Activated effector memory CD4-positive, alpha-beta T cell treated with anti-CD3 and anti-CD28 coated beads, Interleukin-2, amount 50 U/mL, for 16 hours (primary cell): ENCODE measurements at places on chromosomes 6 and 20.

DNA sequence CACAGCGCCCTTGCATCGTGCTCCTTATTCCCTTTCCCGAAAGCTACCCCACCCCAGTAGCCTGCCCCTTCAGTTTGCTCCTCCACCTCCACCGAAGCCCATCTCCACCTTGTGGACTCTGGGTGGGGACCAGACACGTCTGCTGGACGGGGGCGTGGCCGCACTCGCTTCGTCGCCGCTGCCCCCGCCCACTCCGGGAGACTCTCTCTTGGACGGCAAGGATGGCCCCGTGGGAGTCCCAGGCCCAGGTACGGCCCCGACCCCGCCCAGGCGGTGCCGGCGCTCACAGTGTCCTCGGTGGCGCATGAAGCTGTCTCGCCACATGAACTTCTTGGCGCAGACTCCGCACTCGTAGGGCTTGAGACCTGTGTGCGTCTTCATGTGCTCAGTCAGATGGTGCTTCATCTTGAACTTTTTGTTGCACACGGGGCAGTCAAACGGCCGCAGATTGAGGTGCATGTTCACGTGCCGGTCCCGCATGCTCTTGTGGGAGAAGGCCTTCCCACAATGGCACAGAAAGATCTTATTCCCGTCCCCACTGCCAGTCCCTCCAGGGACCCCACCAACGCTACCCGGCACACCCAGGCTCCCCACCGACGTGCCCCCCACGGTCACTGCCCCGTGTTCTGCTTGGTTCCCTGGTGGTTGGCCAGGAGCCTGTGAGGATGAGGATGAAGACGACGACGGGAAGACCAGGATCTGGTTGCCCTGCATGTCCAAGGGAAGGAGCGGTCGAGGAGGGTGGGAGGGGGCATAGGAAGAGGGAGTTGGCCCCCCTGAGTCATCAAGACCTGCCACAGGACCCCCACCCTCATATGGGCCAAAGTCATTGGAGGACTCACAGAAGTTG is 1.3 kb upstream of the TAPBP start:
- DNase-seq = peak; percentile 71

GRCh38 chr20:46635514-46636136 is 15.6 kb downstream of the SLC13A3 start:
- DNase-seq = no peak

- peak; percentile 72 for DNase-seq
Measured at GRCh38 chr6:33205191-33206026, 954 bp downstream of the HSD17B8 start.

DNA sequence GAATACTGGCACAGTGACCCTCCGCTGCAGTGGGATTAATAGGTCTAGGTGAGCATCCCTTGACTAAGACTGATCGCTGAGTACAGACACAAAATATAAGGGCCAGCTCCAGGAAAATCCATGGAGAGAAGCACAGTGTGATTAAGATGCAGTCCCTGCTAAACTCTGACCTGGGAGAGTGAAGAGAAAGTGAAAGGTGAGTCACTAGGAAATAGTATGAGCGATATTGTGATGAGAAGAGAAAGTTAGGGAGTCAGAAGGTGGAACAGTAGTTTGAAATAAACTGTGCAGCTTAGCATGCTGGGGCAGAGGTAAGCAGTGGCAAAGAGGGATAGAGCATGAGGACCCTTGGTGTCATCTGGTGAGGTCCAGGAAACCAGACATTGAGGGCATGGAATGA is 278.6 kb upstream of the MAP3K7 start:
- no peak for DNase-seq

DNA sequence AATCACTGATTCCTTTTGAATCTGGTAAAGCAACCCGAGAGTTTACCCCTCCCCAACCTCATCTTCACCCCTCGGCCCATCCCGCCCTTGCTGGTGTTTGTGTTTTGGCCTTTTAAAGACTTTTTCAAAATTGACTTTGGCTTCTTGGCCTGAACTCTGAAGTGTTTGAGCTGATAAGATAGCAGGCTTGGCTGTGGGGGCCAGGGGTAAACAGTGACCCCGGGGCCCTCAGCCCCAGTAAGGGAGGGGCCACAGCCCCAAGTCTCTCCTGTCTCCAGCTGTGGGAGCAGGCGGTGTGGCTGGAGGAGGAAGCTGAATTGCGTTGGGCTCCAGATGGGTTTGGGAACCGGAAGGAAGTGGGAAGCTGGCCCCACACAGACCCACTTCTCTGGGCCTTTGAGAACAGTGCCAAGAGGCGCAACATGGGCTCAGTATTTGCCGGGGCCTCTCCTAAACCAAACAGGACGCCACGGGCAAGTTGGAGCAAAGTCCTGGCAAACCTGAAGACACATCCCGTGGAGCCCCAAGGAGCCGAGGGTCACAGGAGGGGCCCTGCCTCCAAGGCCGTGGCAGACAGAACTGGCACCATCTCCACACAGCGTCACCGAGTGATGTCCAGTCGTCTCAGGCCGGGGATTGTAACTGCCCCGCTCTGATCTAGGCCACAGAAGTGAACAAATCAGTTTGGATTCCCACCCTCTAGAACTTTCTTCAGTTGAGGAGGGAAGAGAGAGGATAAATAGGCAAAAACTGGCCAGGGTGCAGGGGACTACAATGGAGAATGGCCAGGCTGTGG is 54.3 kb upstream of the PTPN1 start:
- DNase-seq = no peak

- no peak for DNase-seq
Measured at GRCh38 chr6:166815629-166816028, 140.7 kb downstream of the RNASET2 start.

- no peak for DNase-seq
Measured at GRCh38 chr20:1320902-1321653, 7.9 kb downstream of the SDCBP2 start.

DNA sequence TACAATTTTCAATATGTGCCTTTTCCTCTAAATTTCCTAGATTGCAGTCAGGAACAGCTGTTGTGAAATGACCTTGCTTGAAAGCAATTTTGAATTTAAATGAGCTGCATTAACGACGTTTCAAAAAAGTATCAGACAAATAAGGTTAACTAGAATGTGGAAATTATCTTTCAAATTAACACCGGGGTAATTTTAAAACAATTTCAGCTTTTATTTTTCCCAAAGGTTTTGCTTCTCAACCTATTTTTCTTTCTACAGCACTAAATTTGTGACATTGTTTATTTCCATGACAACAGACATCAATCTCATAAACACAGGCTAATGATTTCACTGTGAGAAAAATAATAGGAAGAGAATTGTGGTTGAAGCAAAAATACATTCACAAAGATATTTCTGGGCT is 38.5 kb downstream of the COL12A1 start:
- DNase-seq = no peak

DNA sequence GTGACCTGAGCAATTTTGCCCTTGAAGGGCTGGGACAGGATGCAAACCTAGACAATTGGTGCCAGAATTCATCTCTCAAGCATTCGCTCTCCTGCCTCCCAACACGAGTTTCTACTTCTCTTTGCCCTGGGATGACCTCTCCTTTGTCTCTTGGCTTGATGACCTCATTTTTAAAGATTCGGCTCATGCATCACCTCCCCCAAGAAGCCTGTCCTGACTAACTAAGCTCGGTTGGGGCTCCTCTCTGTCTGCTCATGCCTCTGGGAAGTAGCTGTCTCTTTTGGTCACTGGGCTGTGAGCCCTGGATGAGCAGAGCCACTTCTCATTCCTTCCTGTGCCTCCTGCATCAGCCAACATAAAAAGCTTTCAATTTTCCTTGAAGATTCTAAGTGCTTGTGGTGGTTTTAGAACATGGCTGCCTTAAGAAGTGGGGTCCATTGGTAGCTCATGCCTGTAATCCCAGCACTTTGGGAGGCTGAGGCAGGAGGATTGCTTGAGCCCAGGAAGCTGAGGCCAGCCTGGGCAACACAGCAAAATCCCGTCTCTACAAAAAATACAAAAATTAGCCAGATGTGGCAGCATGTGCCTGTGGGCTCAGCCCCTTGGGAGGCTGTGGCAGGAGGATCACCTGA is 11.1 kb upstream of the TCF15 start:
- no peak for DNase-seq

DNA sequence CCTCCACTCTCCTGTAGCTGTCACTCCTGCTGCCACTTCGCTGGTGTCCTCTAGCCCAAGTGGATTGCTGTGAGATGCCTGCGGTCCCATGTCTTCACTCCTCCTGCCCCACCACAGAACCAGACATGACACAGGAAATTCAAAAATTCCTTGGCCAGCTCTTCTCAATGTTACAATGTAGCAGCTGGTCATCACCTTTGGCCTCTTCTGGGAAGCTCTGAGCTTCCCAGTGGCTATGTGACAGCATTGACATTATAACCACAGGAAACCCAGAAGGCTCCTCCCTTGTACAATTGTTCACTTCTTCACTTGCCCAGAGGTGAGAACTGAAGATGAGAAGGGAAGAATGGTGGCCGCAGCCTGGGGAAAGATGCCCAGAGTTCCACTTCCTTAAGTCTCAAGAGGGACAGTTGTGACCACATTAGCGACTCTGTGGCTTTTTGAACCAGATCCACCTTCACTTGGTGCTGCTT is 76.1 kb upstream of the NAA20 start:
- DNase-seq = no peak

DNA sequence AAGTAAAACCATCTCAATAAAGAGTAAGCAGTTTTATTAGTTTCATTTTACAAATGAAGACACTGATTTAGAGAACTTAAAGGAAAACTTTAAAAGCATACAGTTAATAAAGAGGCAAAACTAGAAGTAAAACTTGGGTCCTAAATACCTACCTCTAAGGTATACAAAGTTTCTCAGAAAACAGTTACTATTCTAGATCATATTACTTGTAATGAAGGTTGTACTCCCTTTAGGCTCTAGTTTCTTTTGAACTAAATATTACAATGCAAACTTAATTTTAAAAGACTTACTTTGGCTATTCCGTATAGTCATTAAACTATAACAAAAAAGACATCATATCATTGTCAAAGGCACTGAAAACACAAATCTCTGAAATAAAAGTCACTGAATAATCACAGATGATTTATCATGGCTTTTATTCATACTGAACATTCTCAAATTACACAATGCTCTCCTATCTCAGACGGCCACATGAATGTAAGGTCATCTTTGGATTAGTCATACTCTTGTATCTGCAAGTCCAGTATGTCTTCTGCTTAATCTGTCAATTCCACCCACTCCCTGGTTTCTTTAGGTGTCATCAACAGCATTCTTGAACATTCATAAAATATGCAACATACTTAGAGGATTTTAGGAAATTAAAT is 361.6 kb upstream of the RUNX2 start:
- DNase-seq = no peak

DNA sequence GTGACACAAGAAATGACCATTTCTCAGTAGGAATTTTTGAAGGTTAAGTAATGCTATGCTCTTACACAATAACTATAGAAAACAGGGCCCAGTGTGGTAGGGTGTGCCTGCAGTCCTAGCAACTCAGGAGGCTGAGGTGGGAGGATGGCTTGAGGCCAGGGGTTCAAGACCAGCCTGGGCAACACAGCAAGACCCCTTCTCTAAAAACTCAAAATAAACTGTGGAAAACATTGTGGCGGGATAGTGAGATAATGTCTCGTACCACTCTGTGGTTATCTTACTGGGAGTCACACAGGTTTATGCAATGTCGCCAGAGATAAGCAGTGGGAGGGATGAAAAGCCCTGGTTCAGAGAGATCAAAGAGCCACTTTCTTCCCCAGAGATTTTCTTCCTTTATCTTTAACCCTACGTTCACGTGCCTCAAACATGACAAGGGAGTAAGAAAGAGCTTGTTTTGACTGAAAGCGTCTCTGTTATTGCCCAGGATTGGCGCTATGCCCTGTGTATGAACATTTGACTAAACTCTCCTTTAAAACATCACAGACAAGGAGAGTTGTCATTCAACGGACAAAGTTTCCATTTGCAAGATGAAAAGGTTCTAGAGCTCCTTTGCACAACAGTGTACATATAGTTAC is 13.9 kb downstream of the GCM1 start:
- DNase-seq = no peak

- DNase-seq = peak; percentile 86
Measured at GRCh38 chr6:43723737-43724295, 36.2 kb upstream of the MRPS18A start.

DNA sequence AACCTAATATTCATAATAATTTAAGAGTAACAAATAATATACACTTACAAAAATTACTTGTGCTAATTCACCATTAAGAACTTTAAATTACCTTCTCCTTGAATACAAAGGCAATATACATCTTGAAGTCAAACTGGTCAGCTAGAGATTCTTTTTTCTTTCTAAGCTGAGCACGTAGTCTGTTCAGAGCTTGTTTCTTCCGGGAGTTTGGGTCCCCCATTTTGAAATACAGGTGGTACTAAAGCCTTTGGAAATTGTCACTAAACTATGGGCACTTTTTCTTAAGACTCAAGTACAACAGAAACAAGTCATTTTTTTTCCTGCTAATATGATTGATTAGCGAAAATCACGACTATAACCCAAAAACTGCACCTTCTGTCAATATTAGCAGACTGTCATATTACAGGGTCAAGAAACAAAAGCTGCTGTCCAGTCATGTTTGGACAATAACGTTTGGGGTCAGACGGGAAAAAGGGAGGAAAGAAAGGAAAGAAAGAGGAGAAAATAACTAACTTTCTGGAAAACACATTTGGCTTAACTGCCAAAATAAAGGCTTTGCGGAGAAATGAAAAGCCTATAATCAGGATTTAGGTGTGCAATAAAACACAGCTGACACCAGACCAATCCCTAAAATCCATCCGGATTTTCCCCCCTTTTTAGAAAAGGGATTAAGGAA is 367 bp downstream of the C6orf62 start:
- DNase-seq = no peak

GRCh38 chr20:53677447-53678314 is 84.0 kb upstream of the ZNF217 start:
- no peak for DNase-seq

DNA sequence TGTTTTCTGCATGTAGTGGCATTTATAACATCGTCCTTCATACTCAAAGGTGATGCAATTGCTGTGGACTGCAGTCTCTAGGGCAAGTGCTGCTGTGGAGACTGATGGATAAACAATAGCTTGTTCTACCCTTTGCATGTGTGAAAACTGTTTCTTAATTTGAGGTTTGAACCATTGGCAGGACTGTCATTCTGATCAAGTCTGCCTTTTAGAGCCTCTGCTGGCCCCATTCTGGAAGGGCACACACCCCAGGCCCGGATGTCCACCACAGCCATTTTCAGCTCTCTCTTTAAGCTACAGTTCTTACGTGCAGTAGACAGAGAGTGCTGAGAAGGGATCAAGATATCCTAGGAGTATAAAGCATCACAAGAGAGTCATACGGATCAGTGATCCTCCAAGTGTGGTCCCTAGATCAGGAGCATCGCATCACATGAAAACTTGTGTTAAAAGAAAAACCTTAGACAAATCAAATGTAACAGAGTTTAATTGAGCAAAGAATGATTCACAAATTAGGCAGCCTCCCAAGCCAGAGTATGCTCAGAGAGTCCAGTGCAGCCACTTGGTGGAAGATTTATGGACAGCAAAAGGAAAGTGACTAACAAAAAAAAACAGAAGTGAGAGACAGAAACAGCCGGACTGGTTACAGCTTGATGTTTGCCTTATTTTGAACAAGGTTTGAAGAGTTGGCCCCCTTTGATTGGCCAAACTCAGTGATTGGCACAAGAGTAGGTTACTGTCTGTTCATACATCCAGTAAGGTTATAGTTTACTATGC is 52.0 kb downstream of the FRK start:
- DNase-seq = no peak
